ENCODE measurements at places on chromosomes 3 and 15.

DNA sequence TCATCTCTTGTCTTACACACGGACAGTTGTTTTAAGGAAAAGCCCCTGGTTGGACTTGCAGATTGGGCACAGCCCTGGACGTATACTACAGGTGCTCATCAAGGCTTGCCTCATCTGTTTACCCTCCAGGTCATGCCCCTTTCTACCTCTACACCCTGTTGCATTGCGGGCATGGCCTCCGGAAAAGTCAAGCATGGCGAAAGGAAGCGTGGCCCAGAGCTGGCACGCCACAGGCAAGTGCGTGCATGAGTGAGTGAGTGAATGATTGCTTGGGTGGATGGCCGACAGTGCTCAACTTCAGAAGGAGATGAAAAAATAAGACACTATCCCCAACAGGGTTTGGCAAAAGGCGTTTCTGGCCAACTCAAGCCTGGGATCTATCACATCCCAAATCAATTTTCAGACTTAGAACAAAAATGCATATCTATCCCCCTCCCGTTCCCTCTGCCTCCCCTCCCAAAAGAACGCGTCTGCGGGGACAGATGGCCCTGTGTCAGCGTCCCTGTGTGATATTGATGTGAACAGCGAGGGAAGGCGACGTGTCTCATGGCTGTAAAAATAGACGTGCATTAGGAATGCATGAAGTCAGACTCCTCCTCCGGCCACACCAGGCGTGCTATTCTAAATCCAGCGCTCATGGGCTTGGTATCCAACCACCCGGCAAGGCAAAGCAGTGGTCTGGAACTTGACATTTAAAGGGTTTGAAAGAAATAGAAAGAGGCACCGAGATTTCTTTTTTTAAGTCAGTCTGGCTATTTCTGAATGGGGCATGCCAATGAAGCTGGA lies 96.0 kb downstream of the RPLP1 start:
- ATAC-seq, result no peak

GRCh38 chr15:76988867-76989780 lies 5.8 kb upstream of the PSTPIP1 start:
- no peak for ATAC-seq

- peak; percentile 93 for ATAC-seq
Measured at GRCh38 chr15:39609166-39609916, 28.5 kb downstream of the THBS1 start.

DNA sequence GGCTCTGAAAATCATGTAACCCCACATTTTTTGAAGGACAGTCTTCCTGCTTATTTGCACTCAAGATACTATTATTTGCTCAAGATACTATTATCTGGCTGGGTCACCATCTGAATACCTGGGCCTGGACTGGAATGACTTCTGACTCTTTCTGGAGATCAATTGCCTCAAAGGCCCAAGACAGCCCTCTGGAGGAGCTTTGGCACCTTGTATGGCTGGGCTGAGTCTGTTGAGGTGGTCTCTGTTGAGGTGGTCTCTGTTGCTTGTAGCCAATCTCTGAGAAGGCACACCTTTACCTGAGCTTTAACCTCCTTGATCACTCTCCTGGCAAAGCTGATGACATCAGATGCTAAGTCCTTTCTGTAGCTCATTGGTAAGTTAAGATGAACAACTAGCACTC lies 33.0 kb downstream of the SPATA12 start:
- ATAC-seq, result no peak

GRCh38 chr3:37491776-37492175 lies 317.4 kb upstream of the LRRFIP2 start:
- no peak for ATAC-seq

DNA sequence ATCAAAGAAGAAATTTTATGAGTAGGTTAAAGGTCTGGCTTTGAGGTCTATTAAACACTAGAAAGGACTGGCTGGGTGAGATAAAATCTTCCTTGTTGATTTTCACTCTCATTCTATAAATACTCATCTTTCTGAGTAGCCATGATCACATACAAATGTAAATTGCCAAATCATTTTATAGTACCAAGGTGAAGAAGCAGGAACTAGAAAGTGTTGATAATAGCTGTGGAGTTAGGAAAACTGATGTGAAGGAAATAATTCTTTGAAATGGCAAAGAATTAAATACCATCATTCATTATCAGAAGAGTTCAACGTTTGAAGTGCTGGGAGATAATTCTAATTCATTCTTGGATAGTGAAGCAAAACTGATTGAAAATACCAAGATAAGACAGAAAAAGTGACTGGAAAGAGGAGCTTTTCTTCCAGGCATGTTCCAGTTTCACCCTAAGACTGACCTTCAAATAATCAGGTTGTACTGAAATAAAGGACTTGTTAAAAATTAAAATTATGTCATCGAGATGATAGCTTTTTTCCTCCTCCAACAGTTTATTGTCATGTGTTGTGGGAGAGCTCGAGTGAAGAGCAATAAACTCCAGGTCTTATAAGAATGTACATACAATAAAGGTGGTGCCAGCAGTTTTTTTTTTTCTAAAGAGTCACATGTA lies 17.4 kb downstream of the THBS1 start:
- no peak for ATAC-seq

DNA sequence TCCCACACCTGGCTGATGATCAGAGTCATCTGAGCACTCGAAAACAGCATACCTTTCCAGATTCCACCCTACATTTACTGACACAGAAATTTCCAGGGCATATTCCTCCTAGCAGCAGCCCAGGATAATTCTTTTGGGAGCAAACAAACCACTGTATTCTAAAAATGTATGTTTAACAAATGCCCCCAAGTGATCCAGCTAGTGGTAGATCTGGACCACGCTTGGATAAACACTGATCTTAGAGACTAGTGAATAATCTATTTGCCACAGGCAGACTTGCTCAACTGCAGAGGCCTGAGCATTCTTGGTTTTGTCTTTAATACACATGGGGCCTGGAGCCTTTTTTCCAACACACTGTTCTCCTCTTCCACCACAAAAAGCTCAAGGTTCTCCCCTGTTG lies 89.6 kb downstream of the TM4SF4 start:
- no peak for ATAC-seq

- ATAC-seq, result no peak
Measured at GRCh38 chr15:92001307-92001706, 147.8 kb downstream of the SLCO3A1 start.

GRCh38 chr3:9156604-9157003 lies 92.8 kb downstream of the SRGAP3 start:
- ATAC-seq, result no peak

- no peak for ATAC-seq
Measured at GRCh38 chr15:96285729-96286254, 44.7 kb upstream of the NR2F2 start.

Measured in esophagus mucosa (tissue), 1 donor.